ENCODE measurements at places on chromosomes 2 and 18. TPM values are rescaled to one million over a fixed set of nuclear protein-coding genes. Genes with fewer than 3 reads are reported as not detected.

The DOK1 gene
- 6.0 TPM for total RNA-seq

The GMCL1 gene
- total RNA-seq: 29.8 TPM

The LIMS4 gene
- not detected for total RNA-seq

The OXER1 gene
- not detected for total RNA-seq

The STPG4 gene
- not detected for total RNA-seq

The UGT1A10 gene
- not detected for total RNA-seq
